ENCODE measurements at places on chromosomes 2 and 18.

- DNase-seq = no peak
Observed at GRCh38 chr2:205535001-205535400, 147.3 kb upstream of the NRP2 start.

- DNase-seq = no peak
Observed at GRCh38 chr2:109174214-109174613, 45.2 kb downstream of the SH3RF3 start.

GRCh38 chr2:16832910-16833309 lies 167.3 kb upstream of the CYRIA start:
- DNase-seq = no peak

- DNase-seq = no peak
Observed at GRCh38 chr2:194700726-194701125, 956.3 kb upstream of the SLC39A10 start.

- no peak for DNase-seq
Observed at GRCh38 chr2:126887506-126887905, 11.2 kb upstream of the TEX51 start.

DNA sequence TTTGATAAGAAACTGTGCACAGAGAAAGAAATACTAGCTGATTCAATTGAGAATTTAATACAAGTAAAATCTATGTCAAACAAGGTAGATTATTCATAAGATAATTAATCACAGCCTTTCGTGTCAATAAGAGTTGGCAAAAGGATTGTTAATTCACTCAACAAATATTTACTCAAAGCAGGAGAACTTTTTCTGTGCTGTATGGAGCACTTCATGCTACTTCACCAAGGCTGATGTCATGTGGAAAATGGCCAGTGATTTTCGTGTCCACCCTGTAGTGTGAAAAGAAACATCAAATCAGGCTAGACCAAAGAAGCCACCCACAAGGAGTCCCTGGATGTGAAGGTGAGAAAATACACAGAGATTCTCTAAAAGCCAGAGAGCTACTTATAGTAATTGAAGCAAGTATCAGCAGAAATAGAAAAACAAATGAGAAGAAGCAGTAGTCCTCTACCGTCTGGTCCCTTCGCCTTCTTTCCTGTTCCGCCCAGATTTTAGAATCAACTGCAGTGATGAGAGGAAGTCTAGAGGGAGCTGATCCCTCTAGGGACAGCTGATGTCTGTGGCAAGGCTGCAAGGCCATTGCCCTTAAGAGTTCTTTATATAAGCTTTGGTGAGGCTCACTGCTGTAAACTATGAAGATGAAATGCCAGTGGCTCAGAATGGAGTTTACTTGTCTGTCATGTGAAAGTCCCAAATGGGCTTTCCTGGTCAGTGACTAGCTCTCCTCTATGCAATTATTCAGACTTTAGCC lies 201.3 kb upstream of the APCDD1 start:
- DNase-seq = no peak

GRCh38 chr2:67917332-67918054 lies 145.3 kb downstream of the C1D start:
- no peak for DNase-seq

GRCh38 chr2:127081826-127082633 lies 24.9 kb downstream of the BIN1 start:
- no peak for DNase-seq

Data from NCI-H1930 (cell line).